ENCODE measurements at places on chromosomes 6 and 20.

GRCh38 chr20:33561692-33562601 is 72.1 kb downstream of the CBFA2T2 start:
- no peak for DNase-seq

DNA sequence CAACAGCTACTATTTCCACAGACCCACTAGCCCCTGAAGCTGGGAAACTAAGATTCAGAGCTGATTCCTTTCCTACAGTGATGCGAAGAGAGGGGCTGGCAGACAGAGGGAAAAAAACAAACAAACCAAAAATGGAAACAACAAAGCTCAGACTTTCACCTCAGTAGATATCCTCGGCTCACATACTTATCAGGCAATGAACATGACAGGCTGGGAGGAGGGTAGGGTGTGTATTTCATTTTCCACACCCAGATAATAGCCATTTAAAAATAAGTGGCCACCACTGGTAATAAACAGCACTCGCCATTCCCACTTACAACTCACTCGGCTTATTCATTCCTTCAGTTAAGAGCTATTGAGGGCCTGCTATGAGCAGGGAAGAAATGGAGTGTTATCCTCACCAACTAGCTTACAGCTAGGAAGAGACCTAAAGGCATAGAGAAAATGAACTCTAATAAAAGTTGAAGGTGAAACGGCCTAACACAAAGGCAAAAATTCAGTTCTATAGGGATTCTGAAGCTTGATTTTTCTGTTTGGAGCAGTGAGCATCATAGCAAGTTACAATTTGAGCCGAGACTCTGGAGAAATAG is 32.0 kb upstream of the SPTLC3 start:
- no peak for DNase-seq

DNA sequence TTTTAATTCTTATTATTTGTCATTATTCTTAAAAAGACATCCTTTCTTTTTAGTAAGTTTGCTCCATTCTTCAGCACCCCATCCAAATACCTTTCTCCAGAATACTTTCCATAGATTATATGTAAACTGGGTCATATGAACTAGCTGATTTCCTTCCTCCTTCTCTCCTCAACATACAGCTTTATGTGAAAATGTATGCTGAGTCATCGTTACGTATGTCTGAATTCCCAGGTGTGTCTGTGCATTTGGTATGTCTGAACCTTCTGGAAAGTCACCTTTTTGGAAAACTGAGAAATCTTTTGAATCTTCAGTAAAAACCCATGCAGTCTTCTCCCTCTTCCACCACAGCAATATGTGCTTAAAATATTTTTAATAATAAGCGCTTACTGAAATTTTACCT is 264.5 kb downstream of the EYA4 start:
- no peak for DNase-seq

GRCh38 chr6:168366473-168366872 is 46.9 kb upstream of the DACT2 start:
- no peak for DNase-seq

- no peak for DNase-seq
These were observed 156.5 kb downstream of the BTBD3 start for GRCh38 chr20:12074111-12074655.

DNA sequence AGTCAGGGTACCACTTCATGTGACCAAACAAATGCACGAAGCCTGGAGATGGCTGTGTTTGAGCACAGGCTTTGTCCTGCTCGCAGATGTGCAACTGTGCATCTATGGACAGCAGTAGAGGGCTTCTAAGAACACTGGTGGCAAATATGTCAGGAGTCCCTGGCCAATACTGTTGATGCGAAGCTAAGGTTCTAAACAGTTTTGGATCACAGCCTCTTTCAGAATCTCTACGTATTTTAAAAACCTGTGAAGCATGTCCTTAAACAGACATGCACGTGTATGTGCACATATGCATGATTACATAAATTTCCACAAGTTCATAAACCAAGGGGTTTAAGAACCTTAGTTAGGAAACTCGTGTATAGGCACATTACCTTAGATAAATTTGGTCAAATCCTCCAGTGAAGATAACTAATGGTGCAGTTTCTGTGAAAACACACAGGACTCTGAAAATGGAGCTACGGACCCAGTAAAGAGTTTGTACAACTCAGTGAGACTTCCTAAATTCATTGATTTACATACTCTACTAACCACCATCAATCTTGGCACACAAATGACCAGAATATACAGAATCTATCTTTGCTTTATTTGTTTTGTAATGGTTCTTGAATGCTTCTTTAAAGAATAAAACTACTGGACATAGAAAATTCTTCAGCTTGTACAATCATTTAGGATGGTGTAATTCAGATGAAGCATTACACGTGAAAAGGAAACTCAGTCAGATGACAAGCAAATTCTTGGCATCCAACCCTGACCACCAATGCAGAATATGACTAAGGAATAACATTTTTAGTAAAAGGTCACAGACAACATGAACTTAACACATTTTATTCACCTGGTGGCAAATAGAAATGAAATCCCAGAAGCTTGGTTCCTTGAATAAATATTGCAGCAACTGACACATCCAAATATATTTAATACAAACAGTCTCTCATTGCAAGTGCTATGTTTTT is 27.4 kb downstream of the KCNQ5 start:
- no peak for DNase-seq

- no peak for DNase-seq
These were observed 29.2 kb downstream of the ATP9A start for GRCh38 chr20:51738877-51739447.

DNA sequence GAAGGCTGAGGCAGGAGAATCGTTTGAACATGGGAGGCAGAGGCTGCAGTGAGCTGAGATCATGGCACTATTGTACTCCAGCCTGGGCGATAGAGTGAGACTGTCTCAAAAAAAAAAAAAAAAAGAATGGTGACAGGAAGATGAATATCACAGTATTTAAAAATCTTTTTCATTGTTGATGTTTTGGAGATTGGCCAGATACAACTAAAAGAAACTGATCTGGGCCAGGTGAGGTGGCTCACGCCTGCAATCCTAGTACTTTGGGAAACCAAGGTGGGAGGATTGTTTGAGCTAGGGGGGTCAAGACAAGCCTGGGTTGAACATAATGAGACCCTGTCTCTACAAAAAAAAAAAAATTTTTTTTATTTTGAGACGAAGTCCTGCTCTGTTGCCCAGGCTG is 52.1 kb downstream of the TRAF3IP2 start:
- DNase-seq = no peak

GRCh38 chr20:57653910-57654309 is 33.7 kb upstream of the ZBP1 start:
- DNase-seq = no peak

Measured in posterior cingulate gyrus (tissue), 11 donors.